ENCODE measurements at places on chromosomes 12 and 14.

DNA sequence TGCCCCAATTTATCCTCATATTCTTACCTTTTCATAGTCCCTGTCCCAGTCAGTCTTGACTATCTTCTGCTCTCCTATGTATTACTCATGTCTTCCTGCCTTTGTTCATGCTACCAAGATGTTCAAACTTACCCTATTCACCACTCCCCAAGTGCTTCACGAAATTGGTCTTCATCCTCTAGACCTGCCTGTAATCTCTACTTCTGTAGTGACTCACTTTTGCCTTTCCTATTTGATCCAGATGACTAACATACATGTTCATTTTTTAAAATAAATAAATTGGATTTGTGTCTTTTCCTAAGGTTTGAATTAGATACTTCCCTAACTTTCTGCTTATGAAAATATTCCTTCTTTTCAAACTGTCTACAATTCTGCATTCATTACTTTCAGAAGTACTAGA, 107.7 kb upstream of the PPM1H start:
- DNase-seq = no peak

DNA sequence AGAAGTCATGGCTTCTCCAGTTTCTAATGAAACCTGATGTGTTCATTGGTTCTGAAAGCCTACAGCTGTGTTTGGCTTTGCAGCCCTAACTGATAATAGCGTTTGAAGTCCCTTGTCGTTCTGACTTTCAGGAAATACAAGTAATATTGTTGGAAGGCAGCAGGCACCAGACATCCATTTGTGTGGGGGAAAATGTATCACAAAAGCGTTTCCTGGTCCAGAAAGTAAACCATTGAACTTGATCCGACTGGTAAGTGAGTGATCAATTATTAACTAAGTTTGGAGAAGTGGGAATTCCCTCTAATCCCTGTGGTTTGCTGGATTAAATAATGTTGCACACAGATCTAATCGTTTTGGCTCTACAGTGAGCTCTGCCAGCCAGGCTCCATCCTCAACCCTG, 77.3 kb upstream of the LTA4H start:
- no peak for DNase-seq

- no peak for DNase-seq
Measured at GRCh38 chr14:76958980-76959710, 69.4 kb downstream of the IRF2BPL start.

GRCh38 chr14:23365036-23365731, at the start of gene EFS:
TSS of gene EFS (minus strand) at chr14:23365172. CDS start at chr14:23365025, 147 bp downstream.
- DNase-seq = no peak

DNA sequence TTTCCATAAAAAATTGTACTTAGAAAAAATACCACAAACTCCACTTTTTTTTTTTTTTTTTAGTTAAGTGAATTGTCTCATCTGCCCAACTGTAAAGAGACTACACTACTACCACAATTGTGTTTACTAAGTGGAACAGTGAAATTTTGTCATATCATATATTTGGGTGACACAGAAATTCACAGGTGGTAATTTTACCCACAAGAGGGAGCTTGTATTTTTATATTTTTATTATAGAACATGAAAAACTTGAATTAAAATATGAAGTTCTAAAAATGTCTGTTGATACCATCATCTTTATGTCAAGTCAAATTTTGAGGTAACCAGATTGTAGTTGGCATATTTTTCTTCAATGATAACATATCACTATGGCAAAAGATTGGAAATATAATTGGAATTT, 329.4 kb upstream of the SOX5 start:
- no peak for DNase-seq

DNA sequence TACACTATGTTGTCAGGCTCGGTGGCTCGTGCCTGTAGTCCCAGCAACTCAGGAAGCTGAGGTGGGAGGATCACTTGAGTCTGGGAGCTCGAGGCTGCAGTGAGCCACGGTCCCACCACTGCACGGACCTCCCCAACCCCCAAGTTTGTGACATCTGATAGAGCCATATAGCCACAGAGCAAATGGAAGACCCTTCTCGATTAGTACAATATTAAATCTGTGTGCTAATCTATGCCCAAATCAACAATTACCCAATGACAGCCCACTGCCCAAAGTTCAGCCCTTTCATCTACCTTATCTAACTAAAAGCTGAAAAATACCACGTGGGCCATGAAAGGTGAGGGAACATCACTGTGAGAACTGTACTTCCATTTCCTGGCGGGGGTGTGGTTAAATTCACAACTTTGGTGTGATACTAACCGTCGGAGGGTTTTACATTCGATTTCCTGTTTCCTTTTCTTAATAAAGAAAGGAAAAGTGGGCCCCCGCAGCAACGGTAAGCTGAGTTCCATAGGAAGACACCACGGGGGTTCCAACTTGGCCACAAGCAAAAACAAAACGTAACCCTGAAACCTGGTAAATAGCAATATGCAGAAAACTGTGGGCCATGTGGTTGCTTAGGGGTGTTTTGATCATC, 31.2 kb upstream of the FOS start:
- peak; percentile 70 for DNase-seq

GRCh38 chr12:47224563-47225133, 144.9 kb upstream of the AMIGO2 start:
- no peak for DNase-seq

- DNase-seq = no peak
Measured at GRCh38 chr12:66571361-66571915, 107.4 kb downstream of the GRIP1 start.

- DNase-seq = no peak
Measured at GRCh38 chr14:100783630-100784370, 42.1 kb upstream of the MEG3 start.

DNA sequence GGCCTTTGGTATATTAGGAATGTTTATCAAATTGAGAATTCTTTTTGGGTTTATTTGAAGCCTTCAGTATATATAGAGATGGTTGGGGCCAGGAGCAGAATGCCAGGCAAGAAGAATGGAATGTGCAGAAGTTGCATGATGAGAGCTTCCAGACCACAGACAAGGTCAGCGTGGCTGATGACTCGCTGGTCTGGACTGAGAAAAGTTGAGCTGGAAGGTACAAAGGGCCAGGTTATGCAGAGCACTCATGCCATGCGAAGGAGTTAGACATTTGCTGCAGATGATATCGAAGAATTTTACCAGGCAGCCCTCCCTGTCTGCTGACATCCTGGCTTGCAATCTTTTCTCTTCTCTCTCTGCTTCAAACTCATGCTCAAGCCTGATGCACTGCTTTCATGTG, 196.2 kb upstream of the ARHGAP5 start:
- DNase-seq = no peak

GRCh38 chr14:68342216-68342763, 450.6 kb downstream of the ZFP36L1 start:
- no peak for DNase-seq

GRCh38 chr14:34110531-34110930, 159.7 kb upstream of the EGLN3 start:
- no peak for DNase-seq

GRCh38 chr12:25960961-25961360, 2.5 kb downstream of the RASSF8 start:
- DNase-seq = no peak

GRCh38 chr14:56633544-56633943, 53.9 kb downstream of the TMEM260 start:
- no peak for DNase-seq

DNA sequence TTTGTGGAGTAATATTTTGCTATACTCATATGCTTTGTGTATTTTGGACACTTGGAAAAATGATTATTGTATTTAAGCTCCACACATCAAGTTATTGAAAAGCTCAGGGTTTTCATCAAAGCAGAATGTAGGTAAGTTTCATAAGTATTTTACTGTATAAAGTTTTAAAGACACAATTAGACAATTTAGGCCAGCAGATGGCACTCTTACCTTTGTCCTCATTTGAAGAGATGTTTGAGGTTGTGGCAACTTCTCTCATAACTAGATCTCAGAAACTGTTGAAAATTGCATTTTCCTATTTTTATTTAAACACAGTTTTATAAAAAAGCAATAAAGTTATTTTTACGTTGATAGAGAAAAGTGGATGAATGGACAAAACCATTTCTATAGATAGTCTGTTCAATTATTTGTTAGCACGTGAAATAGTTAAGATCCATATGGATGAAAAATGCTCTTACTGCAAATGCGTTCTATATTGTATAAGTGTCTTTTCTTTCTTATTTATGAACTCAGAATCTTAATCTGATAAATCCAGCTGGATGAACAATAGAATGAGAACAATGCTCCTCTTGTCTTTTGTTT, 300.0 kb downstream of the AEBP2 start:
- no peak for DNase-seq

DNA sequence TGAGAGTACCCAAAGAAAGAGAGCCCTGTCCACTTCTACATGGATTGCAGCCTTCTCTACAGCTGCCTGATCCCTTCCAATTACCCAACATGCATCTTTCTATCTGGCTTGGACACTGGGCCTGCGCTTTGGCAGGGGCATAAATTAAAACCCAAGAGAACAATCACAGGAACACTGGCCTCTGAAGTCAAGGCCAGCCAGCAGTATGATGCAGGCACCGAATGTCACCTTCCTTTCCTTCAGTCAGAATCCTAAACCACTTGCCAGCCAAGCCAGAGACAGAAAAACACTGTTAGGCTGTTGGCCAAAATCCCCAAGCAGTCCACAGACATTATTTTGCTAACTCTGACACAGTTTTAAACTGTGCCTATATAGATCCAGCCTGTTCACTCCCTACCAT, 113.7 kb downstream of the DUSP6 start:
- DNase-seq = no peak

- DNase-seq = no peak
Measured at GRCh38 chr12:117444781-117445180, 83.4 kb upstream of the NOS1 start.

DNA sequence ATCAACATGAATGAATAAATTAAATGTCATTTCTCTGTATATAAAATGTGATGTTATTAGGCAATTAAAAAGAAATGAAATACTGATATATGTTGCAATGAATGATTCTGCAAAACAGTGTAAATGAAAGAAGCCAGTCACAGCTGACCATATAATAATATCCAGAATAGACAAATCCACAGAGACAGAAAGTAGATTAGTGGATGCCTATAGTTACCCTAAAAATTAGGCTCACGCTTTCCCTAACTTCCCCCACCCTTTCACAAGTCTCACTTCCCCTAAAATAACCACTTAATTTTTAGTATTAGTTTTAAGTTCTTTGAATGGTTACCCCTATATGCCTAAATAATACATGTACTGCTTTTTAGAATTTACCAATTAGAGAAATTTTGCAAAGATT, 348.9 kb upstream of the FAR2 start:
- DNase-seq = no peak

GRCh38 chr12:107684990-107685359, 624 bp upstream of the PWP1 start:
- DNase-seq = peak; percentile 15

GRCh38 chr14:44763356-44763755, 198.4 kb downstream of the KLHL28 start:
- DNase-seq = no peak

- no peak for DNase-seq
Measured at GRCh38 chr12:78096909-78097597, 266.4 kb downstream of the NAV3 start.

DNA sequence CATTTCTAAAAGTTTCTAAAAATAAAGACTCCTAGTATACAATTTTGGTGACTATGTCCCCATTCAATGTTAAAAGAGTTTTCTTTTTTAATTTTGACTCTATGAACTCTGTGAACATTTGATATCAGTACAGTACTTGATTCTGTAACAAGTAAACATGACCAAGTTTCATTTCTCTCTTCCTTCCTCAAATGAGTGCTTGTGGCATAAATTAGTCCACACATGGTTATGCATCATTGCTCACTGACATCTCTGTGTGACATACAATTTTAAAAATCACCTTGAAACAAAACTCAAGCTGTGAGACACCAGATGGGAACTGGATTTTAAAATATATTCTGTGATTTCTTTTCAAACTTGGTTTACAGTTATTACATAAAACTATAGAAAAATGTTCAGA, 253.9 kb upstream of the MDGA2 start:
- no peak for DNase-seq

DNA sequence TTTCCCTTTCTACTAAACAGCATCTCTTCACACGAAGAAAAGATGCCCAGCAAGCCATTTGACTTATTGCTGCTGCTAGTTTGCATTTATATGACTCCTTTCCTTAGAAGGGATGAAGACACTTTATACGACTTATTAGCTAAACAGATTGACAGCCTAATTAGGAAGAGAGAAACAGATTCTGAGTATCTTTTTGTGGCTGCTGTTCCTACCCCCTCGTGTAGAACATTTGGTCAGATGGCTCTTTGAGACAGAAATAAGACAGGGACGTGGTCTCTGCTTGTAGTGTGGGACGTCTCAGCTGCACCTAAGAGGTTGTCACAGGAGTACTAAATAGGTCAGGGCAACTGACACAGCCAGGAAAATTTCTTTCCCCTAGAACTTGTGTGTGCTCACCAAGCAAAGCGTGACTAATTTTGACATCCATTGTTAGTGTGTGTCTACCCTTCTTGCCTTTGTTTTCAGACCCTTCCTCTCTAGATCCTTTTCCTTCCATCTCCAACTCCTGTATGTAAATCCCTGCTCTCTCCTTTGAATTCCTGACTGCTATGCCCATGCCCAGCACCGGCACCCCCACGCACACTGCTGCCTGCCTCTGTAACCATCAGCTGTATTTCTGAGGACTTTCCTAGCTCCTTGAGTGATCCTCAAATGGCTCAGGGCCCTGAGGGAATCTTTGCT, 83.2 kb downstream of the DAD1 start:
- no peak for DNase-seq

DNA sequence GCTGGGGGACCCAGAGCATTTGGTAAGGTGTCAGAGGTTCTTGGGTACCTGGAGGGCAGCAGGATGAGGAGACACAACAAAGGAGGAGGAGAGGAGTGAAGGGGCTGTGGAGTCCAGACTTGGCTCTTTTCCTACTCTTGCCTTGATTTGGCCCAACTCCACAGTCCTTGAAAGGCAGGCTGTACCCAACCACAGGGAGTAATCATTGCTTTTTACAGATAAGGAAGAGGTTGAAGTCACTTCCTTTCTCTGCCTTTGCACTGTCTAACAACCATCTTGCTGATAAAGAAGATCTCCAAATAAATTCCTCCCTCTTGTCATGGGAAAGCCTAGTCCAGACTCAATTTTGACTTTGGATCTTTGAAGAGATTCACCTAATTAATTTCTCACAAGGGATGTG, 226.8 kb upstream of the HMGA2 start:
- DNase-seq = no peak

- no peak for DNase-seq
Measured at GRCh38 chr14:52660832-52661231, 34.5 kb downstream of the ERO1A start.

GRCh38 chr14:96189281-96189711, 15.3 kb upstream of the BDKRB2 start:
- no peak for DNase-seq

All from stimulated activated CD4-positive, alpha-beta T cell treated with anti-CD3 and anti-CD28 coated beads, Interleukin-12 subunit alpha, Interleukin-12 subunit beta, amount 100 ng/mL, for 24 hours (primary cell).